ENCODE measurements at places on chromosomes 6 and 20.

GRCh38 chr6:29663300-29664042 is 6.6 kb downstream of the MOG start:
- DNase-seq: no peak

DNA sequence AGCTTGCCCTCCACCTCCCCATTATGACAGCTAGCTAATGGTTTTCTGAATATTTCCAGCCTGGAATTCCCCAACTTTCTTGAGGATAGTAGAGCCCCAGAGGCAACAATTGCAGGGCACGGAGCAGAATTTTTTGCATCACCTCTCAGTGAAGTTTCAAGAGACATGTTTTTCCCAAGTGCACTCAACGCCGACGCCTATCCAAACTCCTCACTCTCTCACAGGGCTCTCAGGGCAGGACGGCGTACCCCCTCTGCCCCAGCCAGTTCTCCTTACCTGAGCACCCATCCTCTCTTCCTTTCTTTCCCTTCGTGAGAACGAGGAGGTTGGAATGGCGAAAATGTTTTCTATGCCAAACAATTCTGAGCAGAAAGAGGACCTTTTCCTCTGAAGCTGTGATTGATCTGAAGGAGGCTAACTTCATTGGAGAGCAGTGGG is 83.1 kb upstream of the FOXQ1 start:
- no peak for DNase-seq

GRCh38 chr6:130697995-130698535 is 129.1 kb upstream of the SMLR1 start:
- DNase-seq: no peak

- no peak for DNase-seq
Observed at GRCh38 chr6:129875610-129876520, 14.8 kb upstream of the TMEM244 start.

DNA sequence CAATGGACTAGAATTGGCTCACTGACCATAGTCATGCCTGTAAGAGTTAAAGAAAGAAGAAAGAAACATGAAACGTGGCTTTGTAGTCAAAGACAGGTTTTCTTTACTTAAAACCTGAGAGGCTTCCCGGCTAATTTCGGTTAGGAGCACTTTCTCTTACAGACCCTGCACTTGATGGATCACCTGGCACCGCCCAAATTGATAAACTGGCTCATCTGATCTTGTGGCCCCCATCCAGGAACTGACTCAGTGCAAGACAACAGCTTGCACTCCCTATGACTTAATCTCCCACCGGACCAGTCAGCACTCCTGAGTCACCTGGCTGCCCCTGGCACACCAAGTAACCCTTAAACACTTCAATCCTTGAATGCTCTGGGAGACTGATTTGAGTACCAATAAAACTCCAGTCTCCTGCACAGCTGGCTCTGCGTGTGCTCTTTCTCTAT is 12.3 kb downstream of the TMEM14B start:
- DNase-seq: no peak

DNA sequence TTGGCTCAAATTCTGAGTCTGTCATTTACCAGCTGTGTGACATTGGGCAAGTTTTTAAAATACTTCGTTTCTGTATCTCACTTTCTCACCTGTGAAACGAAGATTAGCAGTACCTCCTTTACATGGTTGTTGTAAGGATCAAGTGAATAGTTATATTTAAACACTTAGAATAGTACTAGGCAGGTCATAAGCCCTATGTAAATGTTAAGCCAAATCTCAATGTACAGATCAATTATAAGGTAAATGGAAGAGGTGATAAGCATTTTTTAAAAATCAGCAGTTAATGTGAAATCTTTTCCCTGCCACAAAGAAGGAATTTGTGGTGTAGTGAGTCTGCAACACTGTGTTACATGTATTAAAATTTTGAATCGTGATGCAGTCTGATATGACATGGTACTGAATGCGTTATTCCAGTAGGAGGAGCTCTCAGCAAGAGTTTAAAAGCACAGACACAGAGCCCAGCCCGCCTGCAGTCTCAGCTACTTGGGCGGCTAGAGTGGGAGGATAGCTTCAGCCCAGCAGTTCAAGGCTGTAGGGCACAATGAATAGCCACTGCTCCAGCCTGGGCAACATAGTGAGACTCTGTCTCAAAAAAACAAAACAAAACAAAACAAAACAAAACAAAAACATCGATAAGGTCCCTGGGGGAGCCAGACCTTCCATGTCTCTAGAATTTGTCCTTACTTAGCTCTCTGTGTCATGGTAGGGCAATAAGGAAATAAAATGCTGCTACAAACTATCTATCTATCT is 46.0 kb downstream of the GTF2H5 start:
- peak; percentile 43 for DNase-seq

- no peak for DNase-seq
Observed at GRCh38 chr20:4829514-4830215, 108.0 kb downstream of the PRND start.

GRCh38 chr6:1784422-1784884 is 174.7 kb downstream of the FOXC1 start:
- no peak for DNase-seq

Data from NCI-H2107 (cell line).